ENCODE measurements at places on chromosomes 3 and 15. TPM values are rescaled to one million over a fixed set of nuclear protein-coding genes. Genes with fewer than 3 reads are reported as not detected.

Gene MAP6D1
- 1.4 TPM for total RNA-seq

DNA sequence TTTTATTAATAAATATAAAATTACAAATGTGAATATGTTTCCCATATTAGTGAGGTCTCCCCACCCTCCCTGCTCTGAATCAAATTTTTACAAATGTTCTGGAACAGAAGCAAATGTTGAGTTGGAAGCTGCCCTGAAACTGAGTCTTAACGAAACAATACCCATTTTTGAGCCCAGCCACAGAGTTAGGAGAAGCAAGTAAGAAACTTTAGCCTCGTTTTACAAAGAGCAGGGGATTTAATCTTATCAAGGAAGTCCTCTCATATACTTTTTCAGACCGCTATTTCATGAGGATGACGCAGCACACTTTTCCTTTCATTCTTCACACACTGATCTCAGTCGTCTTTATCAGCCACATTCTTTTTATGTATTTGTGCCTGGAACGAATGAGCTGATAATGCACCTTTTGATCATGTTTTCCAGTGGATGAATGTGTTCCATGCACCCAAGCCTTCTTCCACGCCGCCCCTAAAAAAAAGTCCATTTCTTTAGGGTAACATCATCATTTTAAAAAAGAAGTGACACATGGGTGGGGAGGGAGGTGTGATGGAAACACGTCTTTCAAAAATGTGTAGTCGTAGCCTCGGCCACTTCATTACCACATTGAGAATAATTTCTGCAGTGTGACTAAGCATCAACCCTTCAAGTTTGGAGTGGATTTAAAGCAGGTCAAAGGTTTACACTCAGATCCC is 48.1 kb downstream of the SETMAR start:
- DNase-seq: peak; percentile 15

Gene SLC28A2
- total RNA-seq: not detected

DNA sequence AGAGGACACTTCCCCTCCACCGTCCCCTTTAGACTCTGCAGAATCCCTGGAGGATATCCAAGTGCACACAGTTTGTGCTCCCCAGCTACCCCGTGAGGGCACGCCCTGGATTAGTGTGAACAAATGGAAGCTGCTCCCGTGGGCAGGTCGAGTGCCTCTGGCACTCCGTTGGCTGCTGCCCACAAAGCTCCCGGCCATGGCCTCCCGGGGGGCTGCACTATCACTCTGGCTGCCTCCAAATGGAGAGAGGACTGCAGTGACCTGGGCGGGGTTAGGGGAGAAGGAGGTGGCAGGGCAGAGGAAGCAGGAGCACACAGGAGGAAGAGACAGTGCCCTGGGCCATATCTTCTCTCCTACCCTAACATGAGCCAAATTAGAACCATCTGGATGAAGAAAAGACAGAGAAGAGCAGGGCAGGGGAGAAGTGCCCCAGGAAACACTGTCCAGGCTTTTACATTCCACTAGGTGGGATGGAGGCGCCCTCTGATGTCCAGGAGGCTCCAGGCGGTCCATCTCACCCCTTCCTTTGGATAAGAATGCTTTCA is 29.4 kb upstream of the ACAD9 start:
- no peak for DNase-seq

DNA sequence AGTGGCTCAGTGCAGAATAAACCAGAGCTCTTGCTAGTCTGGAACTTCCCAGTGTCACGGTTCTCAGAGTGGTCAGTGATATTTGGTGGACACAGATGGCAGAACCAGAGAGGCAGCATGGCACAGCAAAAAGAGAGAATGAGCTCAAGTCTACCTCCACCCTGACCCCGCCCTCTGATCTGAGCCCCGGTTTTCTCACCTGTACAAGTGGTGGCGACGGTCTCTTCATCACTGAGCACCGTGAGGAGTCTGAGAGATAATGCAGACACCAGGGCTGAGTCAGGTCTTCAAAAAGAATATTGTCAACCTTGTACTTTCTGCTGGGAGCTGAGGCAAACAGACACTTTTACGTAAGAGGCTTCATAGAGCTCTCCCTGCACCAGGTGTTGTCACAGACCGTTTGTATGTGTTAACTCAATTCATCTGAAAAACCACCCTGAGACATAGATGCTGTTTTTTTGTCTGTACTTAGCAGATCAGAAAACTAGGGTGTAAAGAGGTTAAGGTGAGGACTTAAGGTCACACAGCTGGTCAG is 13.2 kb downstream of the FGD5 start:
- no peak for DNase-seq

DNA sequence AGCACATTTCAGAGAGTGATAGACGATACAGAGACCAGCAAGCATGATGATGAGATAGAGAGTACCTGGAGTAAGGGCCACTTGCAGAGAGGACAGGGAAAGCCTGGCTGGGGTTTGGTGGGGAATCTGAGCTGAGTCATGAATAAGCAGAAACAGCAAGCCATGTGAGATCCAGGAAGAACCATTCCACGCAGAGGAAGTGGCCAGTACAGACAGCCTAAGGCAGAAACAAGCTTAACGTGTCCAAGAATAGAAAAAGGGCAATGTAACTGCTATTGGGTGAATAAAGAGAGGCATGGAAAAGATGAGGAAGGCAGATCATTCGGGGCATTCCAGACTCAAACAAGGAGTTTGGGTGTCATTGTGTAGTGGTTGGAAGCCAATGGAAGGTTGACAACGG is 816.3 kb upstream of the CFAP20DC start:
- DNase-seq: no peak

Gene TRPM1
- total RNA-seq: not detected

DNA sequence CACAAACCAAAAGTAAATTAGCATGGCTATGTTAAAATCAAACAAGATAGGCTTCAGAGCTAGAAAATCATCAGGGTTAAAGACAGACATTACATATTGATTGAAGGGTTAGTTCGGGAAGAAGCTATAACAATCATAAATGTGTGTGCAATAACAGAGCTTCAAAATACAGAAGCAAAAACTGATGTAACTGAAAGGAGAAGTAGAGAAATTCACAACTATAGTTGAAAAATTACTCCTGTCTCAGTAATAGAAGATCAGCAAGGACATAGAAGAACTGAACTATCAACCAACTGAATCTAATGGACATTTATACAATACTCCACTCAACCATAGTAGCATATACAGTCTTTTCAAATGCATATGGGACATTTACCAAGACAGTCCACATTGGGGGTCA is 59.4 kb downstream of the MCTP2 start:
- no peak for DNase-seq

- no peak for DNase-seq
Measured at GRCh38 chr3:124201786-124202185, 209.9 kb upstream of the ROPN1 start.

GRCh38 chr15:63523306-63523990 is 19.1 kb downstream of the USP3 start:
- DNase-seq: no peak

DNA sequence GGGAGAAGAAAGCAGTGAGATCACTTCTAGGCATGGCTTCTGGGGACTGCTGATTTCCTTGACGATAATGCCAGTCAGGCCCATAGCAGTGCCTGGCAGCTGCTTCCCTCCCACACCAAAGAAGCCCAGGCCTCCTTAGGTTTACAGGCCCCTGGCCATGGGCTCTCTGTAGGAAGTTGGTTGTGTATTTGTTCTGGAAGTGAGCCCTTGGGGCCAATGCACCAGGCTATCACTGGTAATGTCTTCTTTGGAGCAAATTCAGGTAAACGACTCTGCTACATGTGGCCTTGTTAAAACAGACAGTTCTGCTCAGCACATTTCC is 89.3 kb downstream of the CCNL1 start:
- no peak for DNase-seq

Gene AAGAB
- 65.7 TPM for total RNA-seq

DNA sequence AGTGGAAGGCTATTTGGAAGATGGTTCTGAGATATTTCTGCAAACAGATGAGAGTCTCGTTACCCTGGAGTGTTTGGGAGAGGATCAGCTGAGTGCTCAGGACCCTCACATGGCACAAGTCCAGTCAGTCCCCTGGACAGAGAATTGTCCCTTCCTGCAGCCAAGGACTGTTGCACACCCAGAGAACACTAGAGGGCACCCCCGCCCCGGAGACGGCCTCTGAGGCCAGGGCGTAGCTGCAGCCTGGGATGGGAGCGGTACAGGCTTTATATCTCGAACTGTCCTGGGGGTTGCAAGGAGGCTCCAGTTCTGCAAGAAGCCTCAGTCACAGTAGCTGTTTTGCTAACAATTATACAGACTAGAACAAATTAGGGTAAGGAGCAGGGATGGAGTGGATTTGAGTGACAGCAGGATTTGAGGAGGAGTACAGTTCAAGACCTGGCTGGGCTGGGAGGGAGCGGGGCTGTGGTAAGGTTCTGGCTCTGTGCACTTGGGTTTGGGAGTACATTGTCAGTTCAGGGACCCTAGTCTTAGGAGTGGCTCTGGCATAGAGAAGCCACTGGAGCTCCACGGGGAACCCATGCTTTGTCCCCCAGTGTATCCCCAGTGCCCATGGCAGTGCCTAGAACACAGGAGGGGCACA is 67.6 kb upstream of the HACD2 start:
- DNase-seq: peak; percentile 57

DNA sequence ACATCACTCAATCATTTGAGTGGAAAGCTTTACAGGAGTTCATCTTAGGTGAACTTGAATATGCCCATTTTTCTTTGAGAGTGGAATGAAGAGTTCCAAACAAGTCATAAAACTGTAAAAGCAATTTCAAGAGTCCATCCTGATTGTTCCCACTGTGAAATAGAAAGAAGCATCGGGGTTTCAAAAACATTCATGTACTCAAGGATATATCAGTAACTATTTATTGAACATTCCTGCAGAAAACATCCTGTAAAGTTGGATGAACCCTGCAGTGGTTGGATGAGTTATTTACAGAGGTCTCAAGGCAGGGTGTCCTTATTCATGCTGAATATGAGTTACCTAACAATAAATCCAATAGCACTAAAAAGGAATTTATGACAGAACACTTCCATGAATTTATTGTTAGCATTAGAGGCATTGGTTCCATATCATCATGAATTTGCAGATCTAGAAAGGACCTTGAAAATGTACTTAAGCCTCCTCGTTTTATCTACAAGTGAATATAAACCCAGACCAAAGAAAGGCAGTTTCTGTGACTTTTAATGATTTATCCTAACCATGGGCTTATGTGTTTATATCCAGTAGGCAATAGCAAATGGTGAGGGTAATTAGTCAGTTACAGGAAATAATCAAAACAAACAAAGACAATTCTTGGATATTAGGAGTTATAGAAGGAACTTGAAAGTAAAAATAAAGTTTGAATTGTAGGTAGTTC is 361.9 kb upstream of the KCNMB2 start:
- DNase-seq: no peak

DNA sequence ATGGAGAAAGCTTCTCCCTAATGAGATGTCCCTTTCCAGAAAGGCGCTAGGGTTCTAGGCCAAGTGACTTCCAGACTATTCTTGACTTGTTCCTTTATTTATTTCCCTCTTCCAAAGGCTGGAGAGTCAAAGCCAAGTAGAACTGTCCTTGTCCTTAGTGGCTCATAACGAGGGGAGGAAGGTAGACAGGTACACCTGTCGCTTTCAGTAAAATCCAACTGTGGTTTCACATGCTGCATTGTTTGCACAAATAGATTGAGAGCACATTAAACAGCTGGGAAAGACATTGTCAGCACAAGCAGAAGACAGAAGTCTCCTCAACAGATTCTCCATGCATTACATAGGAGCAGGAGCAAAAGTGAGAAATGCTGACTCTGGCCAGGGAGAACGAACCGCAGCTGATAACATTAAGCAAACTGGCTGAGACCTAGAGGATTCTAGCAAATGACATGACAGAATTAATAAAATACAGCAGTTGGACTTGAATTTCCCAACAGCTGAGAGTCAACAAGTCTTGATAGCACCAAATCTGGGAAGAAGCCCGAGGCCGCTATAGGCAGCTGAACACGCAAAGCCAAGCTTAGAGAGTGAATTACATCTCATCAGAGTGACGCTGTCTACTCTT is 227.7 kb downstream of the TLE3 start:
- no peak for DNase-seq

- DNase-seq: no peak
Measured at GRCh38 chr3:101036213-101036618, 43.0 kb upstream of the ABI3BP start.

DNA sequence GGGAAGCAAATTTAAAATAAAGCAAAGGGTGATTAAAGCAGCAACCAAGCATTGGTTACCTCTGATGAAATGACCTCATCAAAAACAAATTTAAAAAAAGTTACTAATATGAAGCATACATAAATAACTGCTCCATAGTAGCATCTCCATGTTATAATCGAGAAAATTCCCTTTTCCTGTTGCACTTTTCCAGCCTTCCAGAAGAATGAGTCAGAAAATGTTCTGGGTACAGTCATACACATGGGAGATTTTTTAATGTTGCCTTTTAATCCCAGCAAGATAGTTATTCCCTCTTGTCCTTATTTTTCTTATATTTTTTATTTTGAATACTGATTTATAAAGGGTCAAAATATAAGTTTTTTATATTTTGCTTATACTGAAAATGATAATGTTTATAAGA is 2.6 kb upstream of the TMCO5A start:
- no peak for DNase-seq

DNA sequence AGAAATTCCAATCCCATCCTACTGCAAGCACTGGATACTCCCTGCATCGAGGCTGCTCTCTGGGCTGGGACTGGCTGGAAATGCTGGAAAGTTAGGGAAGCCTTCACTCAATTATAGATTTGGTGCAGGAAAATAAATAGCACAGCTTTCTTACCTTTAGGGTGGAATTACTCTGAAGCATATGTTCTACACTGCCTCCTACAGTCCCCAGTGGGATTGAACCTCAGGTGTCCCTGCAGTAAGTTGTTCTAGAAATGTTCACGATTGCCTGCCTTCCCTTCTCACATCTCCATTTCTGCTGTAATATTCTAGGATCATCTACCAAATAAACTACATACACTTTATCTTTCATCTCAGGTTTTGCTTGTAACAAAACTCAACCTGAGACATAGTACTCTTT is 536.7 kb upstream of the LMCD1 start:
- DNase-seq: no peak

DNA sequence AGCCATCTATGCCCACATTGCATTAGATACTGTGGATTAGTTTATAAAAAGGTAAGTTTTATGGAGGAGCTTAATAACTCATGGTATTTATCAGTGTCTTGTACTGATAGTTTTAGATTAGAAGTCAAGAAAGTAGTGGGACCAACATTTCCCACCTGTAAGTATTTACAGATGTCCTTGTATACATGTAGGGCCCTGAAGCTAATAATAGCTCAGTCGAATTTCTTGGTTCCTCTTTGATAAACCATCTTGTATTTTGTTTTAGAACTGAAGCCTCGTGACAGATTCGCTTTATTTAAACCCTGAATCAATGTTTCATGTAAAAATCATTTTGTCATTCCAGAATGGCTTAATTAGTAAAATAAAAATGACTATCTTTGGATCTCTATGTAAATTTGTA is 73.4 kb downstream of the CRYBG3 start:
- DNase-seq: no peak

All from activated naive CD4-positive, alpha-beta T cell treated with anti-CD3 and anti-CD28 coated beads, Interleukin-2, amount 50 U/mL, for 72 hours (primary cell).